Spinal cord (tissue), 10 donors: ENCODE measurements at places on chromosomes 5 and 9. TPM values are rescaled to one million over a fixed set of nuclear protein-coding genes. Genes with fewer than 3 reads are reported as not detected.

Gene S1PR3
- 21.4 TPM for polyA plus RNA-seq

- peaks cover 44% of the 10 kb centered on the region for H3K36me3 ChIP-seq
- no peaks in the 10 kb centered on the region for H3K27me3 ChIP-seq
These were observed 170.4 kb upstream of the OTULINL start for GRCh38 chr5:14411216-14411615.

GRCh38 chr5:40430101-40430710 is 249.5 kb upstream of the PTGER4 start:
- no peak for DNase-seq
- H3K27me3 ChIP-seq: no peaks in the 10 kb centered on the region
- H3K36me3 ChIP-seq: no peaks in the 10 kb centered on the region
- no peak overlapping the region for H3K4me3 ChIP-seq
- H3K4me1 ChIP-seq: no peaks in the 10 kb centered on the region
- H3K27ac ChIP-seq: no peak overlapping the region

GRCh38 chr9:84583866-84584265 is 85.7 kb upstream of the NTRK2 start:
- H3K4me1 ChIP-seq: peaks cover 3% of the 10 kb centered on the region
- H3K27me3 ChIP-seq: no peaks in the 10 kb centered on the region
- no peak overlapping the region for H3K27ac ChIP-seq
- DNase-seq: no peak

GRCh38 chr9:135456436-135457104 is 23.0 kb upstream of the PPP1R26 start:
- no peaks in the 10 kb centered on the region for H3K27me3 ChIP-seq
- no peak overlapping the region for H3K4me3 ChIP-seq
- no peak for DNase-seq
- peaks cover 5% of the 10 kb centered on the region for H3K4me1 ChIP-seq
- H3K36me3 ChIP-seq: no peaks in the 10 kb centered on the region
- no peak overlapping the region for H3K27ac ChIP-seq

GRCh38 chr9:134976403-134976802 is 58.7 kb upstream of the FCN1 start:
- peaks cover 2% of the 10 kb centered on the region for H3K4me1 ChIP-seq
- H3K27ac ChIP-seq: no peak overlapping the region
- DNase-seq: no peak

GRCh38 chr5:34653708-34654107 is 2.4 kb upstream of the RAI14 start:
- H3K36me3 ChIP-seq: no peaks in the 10 kb centered on the region
- H3K27me3 ChIP-seq: no peaks in the 10 kb centered on the region
- no peak overlapping the region for H3K4me3 ChIP-seq

- H3K36me3 ChIP-seq: no peaks in the 10 kb centered on the region
- H3K27me3 ChIP-seq: no peaks in the 10 kb centered on the region
- H3K4me1 ChIP-seq: no peaks in the 10 kb centered on the region
These were observed 218.7 kb downstream of the TRPM3 start for GRCh38 chr9:70902692-70903131.

Gene PCDHB13
- polyA plus RNA-seq: 5.0 TPM

DNA sequence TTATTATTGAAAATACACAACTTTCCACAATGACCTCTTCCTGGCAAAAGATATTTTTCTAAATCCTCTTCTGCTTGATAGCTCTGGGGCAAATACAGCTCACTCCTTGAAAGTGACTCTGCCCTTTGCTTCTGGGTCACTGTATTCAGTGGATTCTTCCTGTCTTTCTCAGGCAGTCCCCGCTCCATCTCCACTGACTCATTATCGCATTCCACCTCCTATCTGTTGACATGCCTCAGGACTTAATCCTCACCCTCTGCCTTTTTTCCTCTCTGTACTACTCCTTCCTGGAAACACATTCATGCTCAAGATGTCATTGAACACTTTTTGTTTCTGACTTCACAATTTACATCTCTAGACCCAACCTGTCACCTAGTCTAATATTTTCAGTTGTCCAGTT is 8.4 kb upstream of the RGS7BP start:
- no peak for DNase-seq
- H3K4me1 ChIP-seq: no peaks in the 10 kb centered on the region
- H3K4me3 ChIP-seq: no peak overlapping the region
- no peaks in the 10 kb centered on the region for H3K36me3 ChIP-seq

Gene CCL21
- not detected for polyA plus RNA-seq

Gene TAS2R1
- polyA plus RNA-seq: not detected

DNA sequence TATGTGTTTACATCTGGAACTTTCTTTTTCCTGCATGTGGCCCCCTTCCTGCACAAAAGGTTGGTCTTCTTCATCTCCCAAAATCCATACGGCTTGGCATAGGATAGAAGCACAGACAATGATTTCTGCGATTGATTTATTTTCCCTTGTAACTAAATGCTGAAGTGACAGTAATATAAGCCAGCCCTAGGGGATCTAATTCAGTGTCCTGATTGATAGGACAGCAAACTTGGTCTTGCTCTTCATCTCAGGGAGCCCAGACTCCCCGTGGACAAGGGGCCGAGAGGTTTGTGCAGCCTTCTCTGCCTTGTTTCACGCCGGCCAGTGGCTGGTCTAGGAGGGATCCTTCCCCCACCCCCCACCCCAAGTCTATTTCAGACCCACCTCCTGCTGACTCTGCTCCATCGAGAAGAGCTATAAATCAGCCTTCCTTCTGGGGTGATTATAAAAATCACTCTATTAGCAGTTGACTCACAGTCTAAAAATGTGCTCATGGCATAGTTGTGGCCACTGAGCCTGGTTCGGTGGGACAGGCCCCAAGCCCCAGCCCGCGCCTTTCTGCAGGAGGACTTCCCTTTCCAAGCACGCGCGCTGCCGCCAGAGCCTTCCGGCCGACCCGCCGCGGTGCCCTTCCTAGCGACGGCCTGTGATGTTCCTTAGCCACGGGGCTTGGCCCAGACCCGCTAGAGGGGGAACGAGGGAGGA is 89.8 kb upstream of the COL5A1 start:
- H3K27me3 ChIP-seq: no peaks in the 10 kb centered on the region
- no peak overlapping the region for H3K27ac ChIP-seq
- no peaks in the 10 kb centered on the region for H3K36me3 ChIP-seq
- H3K4me3 ChIP-seq: no peak overlapping the region
- DNase-seq: no peak

- peaks cover 9% of the 10 kb centered on the region for H3K4me1 ChIP-seq
- no peaks in the 10 kb centered on the region for H3K27me3 ChIP-seq
These were observed 3.0 kb downstream of the NREP start for GRCh38 chr5:111753884-111754589.

Gene TXNDC8
- not detected for polyA plus RNA-seq
